ENCODE measurements at places on chromosomes 6 and 20.

GRCh38 chr6:109977791-109978173, 329 bp upstream of the GPR6 start:
- no peak for DNase-seq

DNA sequence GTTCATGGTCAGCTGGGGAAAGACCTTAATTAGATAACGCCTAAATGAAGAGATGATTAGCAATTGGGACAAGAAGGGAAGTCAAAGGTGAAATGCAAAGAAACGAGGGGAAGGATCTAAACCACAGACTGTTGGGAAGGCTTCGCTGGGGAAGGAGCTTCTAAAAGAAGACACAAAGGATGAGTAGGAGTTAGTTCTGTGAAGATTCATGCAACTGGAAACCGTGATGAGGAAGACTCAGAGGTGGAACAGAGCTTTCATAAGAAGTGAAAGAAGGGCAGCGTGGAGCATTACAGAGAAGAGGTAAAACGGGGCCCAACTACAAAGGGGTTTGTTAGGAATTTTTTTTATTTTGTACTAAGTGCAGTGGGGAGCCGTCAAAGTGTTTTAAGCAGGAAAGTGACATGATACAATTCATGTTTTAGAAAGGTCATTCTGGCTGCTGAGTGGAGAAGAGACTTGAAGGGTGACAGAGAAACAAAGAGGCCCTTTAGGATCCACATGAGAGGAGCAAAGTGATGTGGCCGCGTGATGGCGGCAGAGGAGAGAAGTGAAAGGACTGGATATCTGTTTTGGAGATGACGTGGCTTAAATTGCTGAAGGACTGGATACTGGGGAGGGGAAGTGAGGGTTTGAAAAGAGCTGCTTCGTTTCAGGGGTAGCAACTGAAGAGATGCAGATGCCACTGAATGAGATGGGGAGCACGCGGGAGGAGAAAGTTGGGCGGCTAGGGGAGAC, 33.6 kb downstream of the TTI1 start:
- peak; percentile 2 for DNase-seq

GRCh38 chr6:89553431-89553830, 85.1 kb downstream of the LYRM2 start:
- DNase-seq = no peak

- DNase-seq = no peak
Observed at GRCh38 chr6:109172101-109172746, 76.9 kb downstream of the CEP57L1 start.

DNA sequence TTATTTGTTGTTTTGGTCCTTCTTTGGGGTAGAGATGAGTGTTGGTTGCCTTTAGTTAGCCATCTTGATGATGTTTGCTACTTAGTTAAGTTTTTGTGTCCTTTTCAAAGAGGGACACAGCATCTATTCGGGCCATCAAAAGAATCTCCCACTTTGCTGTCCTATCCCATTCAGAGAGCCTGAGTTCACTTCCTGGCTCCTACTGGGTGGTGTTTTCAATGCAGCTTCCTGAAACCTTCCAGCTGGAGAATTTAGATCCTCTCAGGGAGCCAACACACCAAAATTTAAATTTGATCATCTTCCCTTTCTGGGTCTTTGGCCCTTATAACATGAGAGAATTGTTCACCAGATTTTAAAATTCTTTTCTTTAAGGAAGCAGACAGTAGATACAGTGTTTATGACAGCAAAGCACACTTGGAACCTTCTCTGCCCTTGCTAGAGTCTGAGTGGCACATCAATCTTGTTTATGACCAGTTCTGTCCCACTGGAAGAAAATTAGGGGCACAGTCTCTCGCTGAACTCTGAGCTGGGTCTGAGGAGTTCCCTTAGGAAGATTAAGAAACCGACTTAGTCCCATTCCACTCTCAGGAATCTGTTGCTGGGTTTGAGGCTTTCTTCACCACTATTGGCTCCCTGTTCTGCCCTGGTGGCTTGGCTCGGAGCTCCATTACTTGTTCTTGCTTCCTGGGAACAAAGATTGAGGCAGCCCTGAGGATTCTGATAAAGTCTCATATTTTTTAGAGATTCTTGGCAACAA, 115.5 kb downstream of the CCDC170 start:
- DNase-seq = no peak

- DNase-seq = no peak
Observed at GRCh38 chr6:13437218-13437996, 50.0 kb downstream of the GFOD1 start.

DNA sequence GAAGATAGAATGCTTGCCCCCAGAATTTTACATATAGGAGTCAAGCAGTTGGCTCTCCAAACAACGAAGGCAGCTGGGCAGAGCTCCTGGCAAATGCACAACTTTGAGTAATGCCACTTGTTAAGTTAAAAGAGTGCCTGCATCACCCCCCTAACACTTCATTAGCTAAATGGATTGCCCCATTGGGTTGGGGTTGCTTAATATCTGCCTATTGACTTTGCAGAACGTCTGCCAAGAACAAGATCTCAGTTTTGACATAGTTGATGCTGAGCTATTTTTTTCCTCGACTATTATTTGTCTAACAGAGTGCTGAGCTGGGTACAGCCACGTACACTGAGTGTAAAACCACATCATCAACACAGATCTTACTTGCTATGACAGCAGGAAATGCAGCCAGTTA, 12.1 kb downstream of the ANKRD60 start:
- DNase-seq = no peak

GRCh38 chr20:62485062-62485700, 9.4 kb upstream of the GATA5 start:
- DNase-seq = no peak

GRCh38 chr6:81084776-81085430, 667.6 kb downstream of the TENT5A start:
- no peak for DNase-seq

- no peak for DNase-seq
Observed at GRCh38 chr6:116036075-116036773, 24.5 kb downstream of the FRK start.

Measured in CD4-positive, alpha-beta T cell treated with Interleukin-1 beta for 1 hour (primary cell).